ENCODE measurements at places on chromosomes 5 and 9.

DNA sequence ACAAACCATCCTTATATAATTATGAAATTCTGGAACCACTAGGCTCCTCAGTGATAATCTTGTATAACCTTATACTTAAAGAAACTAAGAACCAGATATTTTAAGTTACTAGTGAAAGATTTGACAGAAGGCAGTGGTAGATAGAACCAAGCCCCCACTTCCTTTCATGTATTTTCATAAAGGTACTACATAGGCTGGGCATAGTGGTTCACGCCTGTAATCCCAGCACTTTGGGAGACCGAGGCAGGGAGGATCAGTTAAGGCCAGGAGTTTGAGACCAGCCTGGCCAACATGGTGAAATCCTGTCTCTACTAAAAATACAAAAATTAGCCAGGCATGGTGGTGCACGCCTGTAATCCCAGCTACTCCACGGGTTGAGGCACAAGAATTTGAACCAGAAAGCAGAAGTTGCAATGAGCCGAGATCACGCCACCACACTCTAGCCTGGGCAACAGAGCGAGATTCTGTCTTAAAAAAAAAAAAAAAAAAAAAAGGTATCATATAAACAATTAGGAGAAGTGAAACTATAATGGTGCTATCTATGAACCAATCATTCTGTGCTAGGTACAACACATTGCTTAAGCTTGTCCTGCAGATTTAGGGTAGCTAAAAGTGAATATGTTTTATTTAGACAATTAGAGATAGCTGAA, 27.9 kb upstream of the DTWD2 start:
- no peak for DNase-seq

- DNase-seq = no peak
Measured at GRCh38 chr5:112142769-112143270, 276.3 kb downstream of the EPB41L4A start.

DNA sequence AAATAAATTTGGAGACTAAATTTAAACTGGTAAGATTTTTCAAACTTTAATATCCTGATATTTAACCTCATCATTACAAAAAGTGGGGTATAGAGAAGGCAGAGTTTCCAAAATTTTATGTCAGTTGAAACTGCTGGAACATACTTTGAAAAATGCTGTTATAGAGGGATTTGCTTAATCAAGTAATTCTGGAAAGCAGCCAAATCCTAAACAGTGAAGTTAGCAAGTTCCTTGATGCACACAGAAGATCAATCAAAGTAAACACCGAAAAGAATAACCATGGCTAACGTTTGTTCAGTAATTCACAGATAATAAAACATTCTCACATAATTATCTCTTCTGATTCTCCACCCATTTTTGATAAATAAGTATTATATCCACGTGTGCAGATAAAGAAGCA, 8.1 kb upstream of the PRR16 start:
- no peak for DNase-seq

DNA sequence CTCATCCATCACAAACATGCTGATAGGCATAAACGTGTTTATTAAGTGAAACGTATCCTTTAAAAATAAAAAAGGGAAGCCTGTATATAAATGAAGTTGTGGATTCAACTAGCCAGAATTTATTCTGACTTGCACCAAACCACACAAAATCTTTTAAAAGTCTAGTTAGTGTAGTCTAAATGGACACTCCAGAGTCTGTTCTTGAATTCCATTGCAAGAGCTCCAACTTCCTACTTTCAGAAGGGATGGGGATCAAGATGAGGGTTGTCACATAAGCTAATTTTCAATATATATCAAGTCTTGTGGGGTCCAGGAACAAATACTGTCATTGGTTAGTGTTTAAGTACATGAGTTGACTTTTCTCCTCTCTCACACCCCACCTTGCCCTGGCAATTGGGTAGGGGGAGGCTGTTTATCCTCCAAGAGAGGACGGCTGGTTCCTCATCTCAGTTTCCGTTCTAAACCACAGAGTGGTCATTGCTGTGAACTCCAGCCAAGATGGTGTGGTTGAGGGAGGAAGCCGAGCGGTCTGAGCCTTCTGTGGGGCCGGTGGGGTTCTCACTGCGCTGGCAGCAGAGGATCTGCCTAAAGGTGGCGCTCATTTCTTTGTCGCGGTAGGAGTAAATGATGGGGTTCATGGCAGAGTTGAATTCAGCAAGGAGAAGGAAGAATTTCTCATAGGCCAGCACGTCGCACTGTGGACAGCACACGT, 163.2 kb downstream of the LPAR1 start:
- DNase-seq = peak; percentile 14

- DNase-seq = no peak
Measured at GRCh38 chr5:171129308-171129707, 179.7 kb upstream of the TLX3 start.

DNA sequence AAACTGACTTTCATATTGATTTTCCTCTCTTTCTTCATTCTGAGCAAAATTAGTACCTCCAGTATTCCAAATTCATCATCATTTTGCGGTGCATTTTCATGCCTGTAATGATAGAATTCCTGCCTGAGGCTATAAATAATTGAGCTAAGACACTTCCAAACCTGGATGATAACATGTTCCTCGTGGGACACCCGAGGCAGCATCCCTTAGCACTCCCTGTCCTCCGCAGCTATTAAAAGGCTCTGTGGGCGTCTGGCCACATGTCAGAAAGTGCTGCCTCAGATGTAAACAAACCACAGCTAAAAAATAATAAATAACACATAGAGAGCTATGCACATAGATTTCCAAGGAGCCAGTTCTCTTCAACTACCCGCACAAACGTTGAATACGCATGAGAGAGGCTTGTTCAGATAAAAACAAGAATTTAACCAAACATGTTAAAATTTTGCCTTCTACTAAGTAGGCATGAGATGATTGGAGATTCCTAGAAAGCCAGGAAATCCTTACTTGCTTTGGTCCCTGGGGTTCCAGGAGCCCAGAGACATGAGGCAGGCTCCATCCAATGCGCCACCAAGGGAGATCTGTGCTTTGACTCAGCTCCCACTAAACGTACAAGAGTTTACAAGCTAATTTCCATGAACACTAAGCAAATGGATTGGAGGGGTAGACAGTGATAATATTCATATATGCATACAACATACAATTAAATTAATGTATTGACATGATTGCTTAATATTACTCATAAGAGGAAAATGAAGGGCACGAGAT, 82.7 kb downstream of the SHC3 start:
- no peak for DNase-seq

DNA sequence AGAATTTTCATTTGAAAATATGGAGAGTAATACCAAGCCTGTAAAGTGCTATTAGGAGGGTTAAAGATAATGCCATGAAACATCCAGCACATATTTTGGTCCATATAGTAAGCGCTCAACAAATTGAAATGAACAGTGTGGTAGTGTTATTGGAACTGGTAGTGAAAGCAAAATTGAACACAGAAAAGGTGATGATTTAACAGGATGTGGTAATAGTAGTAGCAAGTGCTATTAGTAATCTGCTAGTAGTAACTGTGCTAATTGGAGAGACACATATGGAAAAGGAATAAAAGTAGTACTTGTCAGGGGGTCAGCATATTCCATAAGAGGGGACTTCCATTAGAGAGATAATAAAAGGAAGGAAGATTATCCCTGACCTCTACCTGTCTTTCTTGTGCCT, 187.3 kb downstream of the HTR1A start:
- DNase-seq = no peak

- no peak for DNase-seq
Measured at GRCh38 chr5:35009657-35010056, 38.1 kb downstream of the AGXT2 start.

DNA sequence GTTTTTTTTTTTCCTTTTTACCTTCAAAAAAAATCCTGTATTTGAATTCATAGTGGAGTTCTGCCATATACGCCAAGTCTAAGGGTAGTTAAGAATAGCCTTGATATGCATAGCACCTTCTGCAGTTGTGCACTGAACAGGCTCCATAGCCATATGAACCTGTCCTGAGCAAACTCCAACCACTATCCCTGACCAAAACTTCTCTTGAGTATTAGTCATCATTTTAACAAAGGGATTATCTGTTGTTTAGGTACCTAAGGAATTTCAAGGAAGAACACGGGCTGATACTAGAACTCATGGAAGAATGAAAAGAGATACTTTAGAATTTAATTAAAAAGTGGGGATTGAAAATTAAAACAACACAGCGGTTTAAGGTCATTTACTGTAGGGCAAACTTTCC, 1.9 kb upstream of the FBXO38 start:
- no peak for DNase-seq

- no peak for DNase-seq
Measured at GRCh38 chr5:139562847-139563246, 1.7 kb downstream of the UBE2D2 start.

DNA sequence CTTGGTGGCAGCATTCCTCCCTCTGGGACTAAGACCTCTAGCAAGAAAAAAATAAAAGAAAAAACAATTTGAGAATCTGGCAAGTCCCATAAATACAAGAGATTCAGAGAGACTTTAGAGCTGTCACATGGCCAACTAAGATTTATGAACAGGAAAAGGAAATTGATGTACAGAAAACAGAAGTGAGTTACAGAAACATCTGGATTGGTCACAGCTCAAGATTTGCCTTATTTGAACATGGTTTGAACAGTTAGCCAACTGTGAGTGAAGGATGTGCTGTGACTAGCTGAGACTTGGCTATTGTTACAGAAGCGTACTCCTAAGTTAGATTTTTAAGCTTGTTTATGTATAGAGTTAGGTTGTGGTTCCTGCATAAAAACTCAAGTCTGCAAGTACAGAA, 340.2 kb downstream of the SLCO4C1 start:
- DNase-seq = no peak

GRCh38 chr9:93231121-93231694, 47.3 kb downstream of the WNK2 start:
- no peak for DNase-seq

DNA sequence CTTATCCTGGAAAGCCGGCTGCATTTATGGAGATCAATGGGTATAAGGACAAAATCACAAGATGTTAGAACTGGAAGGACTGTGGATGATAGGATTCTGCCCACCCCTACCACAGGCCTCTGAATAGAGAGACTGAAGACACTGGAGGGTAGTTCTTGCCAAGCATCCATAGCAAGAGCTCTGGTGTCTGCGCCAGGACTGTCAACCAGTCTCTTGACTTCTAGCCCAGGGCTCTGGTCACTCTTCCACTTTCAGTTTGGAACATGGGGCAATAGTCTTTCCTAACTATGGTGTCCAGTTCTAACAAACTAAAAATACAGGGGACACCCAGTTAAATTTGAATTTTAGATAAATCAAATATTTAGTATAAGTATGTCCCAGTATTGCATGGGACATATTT, 23.4 kb downstream of the LARP1 start:
- DNase-seq = no peak

GRCh38 chr5:160272264-160272663, 40.1 kb downstream of the CCNJL start:
- DNase-seq = no peak

GRCh38 chr5:167985373-167985772, 306.1 kb upstream of the WWC1 start:
- no peak for DNase-seq

GRCh38 chr5:5298841-5299541, 123.5 kb upstream of the ICE1 start:
- no peak for DNase-seq

DNA sequence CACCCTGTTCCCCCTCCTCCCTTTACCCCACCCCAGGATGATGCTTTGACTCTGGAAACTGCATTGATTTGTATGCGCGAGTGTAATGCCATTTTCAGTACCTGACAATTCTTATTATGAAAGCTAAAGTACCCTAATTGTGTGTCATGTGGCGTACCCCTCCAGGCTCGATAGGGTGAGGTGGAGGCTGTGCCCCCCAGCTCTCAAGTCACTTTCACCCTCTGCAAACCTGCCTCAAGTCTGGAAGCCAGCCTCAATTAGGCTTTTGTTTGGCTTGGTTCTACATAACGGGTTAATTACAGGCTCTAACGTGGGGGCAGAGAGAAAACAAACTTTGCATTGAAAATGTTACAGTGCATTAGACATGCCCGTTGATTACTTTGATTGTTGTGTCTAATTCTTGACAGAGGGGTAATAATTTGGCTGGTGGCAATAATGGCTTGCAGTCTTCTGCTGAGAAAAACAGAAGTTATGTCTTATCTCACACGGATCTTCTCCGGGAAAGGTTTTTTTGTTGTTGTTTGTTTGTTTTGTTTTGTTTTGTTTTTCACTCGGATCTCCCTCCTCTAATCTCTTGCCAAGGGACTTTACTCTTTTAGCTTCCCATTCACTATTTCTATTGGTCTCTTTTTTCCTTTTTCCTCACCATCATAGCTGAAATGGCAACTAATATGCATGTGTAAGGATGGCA, 12.6 kb downstream of the ISL1 start:
- no peak for DNase-seq

DNA sequence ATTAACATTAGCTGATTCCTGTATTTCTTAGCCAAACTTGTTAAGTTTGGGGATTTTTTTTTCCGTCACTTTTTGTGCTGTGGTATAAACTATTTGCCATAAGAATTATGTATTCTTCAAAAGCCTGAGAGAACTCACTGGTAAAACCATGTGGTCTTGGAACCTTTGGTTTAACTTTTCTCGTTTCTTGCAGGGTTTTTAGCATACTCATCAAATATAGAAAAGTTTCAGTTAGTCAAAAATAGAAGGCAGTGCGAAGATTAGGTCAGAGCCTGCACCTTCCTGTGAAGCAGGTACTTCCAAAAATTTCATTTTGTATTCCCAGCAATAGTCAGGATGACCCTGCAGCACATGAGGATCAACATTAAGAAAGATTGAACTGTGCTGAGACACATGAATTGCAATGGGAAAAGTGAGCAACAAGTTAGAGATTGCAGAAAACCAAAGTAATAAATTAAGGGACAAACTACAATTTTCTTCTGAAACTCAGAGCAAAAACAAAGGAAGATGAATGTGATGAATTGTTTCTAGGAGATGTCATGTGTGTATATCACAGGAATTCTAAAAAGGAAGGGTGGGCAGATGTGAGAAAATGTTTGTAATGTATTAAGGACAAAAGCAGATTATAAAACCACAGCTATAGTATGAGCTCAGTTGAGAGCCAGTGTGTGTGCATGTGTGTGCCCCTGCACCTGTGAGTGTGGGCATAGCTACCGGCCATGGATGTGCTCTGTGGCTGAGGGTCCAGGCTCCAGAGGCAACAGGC, 102.2 kb downstream of the ANGPTL2 start:
- no peak for DNase-seq

DNA sequence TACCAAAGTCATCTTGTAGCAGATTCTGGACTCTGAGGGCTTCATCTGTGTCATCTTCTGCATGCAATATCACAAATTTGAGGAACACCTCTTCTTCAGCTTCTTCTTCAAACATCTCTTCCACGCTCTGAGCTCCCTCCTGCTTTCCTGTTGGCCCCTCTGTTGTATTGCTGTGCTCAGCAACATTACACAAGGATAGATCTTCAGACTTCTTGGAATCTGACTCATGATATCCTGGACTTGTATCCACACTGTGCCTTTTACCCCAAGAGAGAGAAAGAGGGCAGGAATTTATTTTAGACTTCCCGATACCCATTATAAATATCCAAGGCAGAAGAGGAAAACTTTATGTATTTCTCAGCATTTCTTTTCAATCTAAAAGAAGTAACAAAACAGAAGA, 21.3 kb downstream of the TICAM2 start:
- DNase-seq = no peak

- DNase-seq = no peak
Measured at GRCh38 chr9:101469026-101469425, 33.5 kb upstream of the ALDOB start.

GRCh38 chr5:93053825-93054224, 527.2 kb downstream of the NR2F1-AS1 start:
- no peak for DNase-seq

GRCh38 chr9:7976856-7977255, 177.3 kb upstream of the DMAC1 start:
- no peak for DNase-seq

GRCh38 chr5:6699357-6699756, 13.9 kb upstream of the TENT4A start:
- DNase-seq = no peak

- DNase-seq = no peak
Measured at GRCh38 chr5:67163231-67163756, 33.3 kb downstream of the CD180 start.

Data from activated T-cell treated with anti-CD3 and anti-CD28 coated beads, Interleukin-2, amount 50 U/mL, for 48 hours (primary cell).